ENCODE measurements at places on chromosomes 6 and 20.

DNA sequence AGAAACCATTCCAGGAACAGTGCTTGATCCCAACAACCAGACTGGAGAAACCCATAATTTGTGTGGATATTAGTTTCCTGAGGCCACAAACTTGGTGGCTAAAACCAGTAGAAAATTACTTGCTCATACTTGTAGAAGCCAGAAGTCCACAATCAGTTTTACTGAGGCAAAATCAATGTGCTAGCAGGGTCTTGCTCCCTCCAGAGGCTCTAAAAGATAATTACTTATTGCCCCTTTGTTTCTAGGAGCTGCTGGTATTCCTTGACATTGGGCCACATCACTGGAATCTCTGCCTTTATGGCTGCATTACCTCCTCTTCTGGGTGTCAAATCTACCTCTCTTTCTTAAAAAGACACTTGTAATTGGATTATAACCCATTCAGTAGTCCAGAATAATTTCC is 142.2 kb upstream of the SAMD5 start:
- DNase-seq: no peak

GRCh38 chr20:60485012-60485760 is 527.0 kb downstream of the CDH26 start:
- DNase-seq: no peak

DNA sequence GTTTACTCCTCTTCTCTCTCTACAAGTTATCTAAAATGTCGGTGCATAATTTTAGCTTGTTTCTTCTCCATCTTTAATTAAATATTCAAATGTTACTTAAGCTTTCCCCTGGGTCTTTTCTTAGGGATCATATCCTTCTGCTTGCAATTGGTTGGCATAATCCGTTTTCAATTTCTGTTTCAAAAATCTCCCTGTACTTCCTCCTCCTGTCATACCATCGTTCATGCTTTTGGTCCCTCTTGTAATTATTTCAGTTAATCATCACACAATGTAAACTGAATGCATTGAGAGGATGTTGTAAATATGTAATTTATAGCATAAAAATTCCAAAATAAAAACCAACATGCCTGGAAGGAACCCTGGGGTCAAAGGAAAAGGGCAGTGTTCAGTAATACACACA is 189.2 kb upstream of the RAB32 start:
- no peak for DNase-seq

DNA sequence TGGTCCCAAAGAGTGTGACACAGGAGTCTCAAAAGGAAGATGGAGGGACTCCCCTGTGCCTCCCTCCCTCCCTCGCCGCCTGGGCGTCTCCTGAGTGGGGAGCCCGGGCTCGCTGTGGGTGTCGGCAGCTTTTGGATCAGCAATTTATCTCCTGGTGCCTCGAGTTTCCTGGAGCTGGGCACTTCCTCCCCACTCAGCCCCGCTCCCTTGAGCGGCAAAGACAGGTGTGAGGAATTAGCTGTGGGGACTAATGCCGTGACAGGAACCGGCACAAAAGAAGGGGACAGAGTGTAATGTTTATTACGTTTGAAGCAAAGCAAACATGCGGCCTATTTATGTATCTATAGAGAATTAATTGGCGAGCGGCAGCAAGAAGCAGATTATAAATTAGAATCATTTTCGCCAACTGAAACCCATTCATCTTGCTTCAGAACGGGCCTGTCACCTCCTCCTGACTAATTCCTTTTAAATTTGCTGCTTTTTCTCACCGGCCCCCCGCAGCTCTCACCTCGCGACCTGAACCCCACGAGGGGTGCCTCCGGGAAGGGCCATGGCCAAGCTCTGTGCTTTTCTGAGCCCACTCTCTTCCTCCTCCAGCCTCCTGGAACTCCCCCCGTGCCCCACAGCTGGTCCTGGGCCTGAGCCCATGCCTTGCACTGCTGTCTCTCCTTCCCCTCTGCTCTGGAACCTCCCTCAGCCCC is 8.8 kb upstream of the CDH22 start:
- DNase-seq: no peak

DNA sequence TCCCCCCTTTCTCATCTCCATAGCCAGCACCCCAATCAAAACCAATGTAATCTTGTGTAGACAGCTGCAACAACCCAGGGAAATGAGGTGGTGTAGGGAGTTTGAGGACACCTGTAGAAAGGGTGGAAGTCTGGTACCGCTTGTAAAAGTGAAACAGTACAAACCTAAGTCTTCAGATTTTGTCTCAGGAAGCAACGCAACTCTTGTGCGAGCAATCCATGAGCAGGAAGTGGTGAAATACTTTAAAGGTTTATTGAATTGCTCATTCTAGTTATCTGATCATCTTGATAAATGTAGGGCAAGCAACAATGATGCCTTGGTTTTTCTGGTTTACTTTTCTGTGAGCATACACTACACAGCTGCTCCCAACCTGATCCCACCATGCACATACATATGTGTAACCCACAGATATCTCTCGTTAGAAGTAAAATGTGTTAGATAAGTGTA is 71.1 kb upstream of the THEMIS start:
- peak; percentile 45 for DNase-seq

DNA sequence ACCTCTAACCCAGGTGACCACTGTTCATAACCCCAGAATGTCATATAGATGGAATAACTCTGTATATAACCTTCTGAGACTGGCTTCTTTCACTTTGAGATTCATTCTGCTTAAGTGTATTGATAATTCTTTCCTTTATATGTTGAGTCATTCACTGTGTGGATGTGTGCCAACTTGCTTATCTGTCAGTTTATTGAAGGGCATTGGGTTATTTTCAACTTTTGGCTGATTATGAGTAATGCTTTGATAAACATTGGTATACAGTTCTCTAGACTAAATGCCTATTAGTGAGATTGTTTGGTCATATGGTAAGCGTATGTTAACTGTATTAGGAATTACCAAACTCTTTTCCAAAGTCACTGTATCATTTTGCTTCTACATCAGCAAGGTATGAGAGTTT is 453.4 kb upstream of the SPTLC3 start:
- no peak for DNase-seq

GRCh38 chr20:3209257-3209945 is at the start of gene ITPA:
Gene ITPA (plus strand): TSS chr20:3209498. CDS start chr20:3209552, 54 bp downstream.
- DNase-seq: no peak

DNA sequence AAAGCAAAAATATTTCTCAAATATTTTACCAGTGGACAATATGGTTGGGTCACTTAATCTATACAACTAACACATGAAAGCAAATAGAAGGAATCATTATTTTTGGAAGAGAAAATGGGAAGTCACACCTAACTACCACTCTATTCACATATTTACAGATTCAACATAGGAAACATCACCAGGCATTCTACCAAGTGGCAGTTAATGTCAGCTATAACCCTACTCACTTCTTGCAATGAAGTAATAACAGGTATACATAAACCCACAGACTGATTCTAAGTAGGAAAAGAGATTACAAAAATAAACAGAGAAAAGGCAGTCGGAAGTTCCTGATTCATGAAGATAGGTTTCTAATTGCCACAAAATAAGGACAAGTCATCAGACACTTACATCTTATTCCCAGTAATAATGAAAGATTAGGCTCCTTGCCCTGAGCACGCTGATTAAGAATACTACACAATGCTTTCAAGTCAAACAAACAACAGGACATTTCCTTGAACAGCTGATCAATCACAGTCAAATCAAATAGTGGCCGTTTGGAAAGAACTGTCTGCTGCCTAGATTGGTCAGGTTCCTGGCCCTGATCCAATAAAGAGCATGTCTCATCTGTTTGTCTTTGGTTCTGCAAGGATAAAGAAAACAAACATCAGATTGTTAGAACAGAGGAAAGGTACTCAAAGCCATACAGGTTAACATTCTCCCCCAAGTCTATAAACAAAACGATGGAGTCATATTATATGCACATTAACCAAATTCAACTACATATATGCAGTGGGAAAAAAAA is 79.2 kb upstream of the PLN start:
- DNase-seq: peak; percentile 23

GRCh38 chr6:18207949-18208348 is 52.7 kb downstream of the KDM1B start:
- DNase-seq: no peak

DNA sequence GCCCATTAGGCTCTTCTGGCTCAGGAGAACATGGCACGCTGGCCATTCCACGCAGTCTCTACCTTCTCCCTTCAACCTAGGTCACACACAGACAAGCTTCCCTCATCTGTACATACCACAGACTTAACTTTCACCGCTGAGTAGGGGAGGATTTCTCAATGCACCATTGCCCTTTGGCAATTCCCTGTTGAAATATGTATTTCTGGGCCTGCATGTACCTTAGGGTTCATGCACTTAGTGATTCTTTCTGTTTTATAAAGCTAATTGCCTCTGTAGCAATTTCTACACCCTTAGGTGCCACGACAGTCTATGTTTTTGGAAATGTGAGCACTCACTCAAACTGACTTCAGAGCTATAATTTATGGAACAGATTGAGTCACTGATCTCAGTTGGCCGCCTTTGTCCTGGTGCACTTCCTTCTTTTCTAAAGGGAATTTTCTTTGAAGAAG is 253.8 kb upstream of the PRDM1 start:
- DNase-seq: no peak

- DNase-seq: no peak
Measured at GRCh38 chr6:166395778-166396177, 13.0 kb upstream of the MPC1 start.

DNA sequence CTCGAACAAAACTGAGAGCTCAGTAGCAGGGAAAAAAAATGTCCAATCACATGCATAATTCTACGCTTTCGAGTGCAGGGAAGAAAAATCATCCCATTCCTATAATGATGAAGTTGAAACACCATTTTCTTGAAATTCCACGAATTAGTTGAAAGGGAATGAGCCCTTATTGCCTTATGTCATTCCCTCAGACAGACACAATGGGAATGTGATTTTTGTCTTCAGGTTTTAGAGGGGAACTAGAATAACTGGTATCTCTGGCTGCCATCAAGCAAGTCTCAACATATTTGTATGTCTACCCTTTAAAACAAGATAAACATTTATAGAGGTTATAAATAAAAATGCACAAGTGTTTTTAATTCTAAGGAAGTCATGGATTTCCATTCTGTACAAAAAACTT is 87.9 kb downstream of the KIF13A start:
- DNase-seq: no peak

GRCh38 chr6:16277101-16277981 is 39.0 kb downstream of the GMPR start:
- DNase-seq: peak; percentile 65

- DNase-seq: no peak
Measured at GRCh38 chr6:94680669-94681212, 896.6 kb upstream of the MANEA start.

DNA sequence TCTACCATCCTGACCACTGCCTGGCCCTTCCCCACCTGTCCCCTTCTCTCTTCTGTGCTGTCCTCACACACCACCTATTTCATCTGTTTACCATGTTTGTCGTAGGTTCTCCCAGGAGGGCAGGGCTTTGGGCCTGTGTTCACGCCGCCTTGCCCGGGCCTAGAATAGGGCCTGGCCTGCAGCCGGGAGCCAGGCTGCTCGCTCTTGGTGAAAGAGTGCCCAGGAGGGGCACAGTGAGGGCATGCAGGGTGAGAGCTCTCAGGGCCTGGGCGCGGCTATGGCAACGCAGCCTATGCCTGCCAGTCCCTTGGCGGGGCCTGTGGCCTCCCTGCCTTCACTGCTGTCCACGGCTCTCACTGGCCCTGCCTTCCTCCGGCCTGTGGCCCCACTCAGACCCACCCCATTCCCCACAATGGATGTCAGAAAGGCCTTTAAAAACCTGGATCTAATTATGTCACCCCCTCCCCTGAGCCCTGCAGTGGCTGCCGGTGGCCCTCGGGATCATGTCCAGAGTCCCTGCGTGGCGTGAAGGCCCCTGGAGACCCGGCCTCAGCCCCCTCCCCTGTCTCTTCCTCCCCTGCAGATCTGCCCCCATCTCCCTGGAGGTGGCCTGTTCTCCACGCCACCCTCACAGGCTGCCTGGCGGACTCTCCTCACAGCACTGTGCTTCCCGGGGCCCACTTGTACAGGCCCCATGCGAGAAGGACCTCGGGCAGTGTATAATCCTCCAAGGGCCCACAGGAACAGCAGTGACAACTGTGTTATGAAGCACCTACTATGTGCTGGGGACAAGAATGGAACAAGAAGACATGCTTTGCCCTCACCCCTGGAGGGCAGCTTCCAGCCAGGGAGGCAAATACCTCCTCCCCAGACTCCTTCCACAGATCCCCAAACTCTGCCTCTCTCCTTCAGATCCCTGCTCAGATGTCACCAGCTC is 22.9 kb upstream of the NOL4L start:
- no peak for DNase-seq

DNA sequence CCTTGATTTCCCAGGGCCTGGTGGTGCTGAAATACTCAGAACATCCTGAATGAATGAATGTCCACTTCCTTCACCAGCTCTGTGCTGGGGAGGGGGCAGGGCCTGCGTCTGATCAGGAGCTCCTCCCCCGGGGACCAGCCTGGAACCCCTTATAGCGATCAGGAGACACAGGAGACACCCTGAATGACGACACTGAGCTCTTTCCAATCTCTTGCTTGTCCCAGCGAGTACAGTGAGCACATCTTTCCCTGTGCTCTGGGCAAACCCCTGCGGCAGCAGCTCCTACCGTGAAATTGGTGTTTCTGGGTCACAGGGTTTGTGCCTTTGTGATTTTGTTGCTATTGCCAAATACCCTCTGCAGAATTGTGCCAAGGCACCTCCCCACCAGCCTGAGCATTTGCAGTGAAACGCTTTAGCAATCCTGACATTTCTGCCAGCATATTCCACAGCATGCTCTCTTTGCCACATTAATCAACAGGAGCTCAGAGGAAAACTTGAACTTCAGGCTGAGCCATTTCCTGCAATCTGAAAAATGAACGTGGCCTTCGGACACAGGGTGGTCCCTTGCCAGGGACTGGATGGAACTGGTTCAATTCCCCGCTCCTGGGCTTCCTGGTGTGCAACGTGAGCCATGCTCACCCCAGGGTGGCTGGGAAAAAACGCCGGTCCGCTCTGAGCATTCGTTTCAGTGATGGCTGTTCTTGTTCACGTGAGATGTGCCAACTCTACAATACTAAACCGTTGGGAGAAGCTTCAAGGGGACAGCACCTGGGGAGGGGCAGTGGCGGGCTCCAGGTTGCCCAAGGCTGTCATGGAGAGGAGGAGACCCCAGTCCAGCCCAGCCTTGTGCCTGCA is 23.1 kb upstream of the MRGBP start:
- no peak for DNase-seq

GRCh38 chr20:59071216-59071615 is 28.6 kb upstream of the PRELID3B start:
- DNase-seq: no peak

GRCh38 chr6:29919506-29920445 is 22.6 kb upstream of the HLA-A start:
- DNase-seq: no peak

- no peak for DNase-seq
Measured at GRCh38 chr6:158808941-158809678, 10.1 kb downstream of the EZR start.

All from glomerular endothelial cell (primary cell).